Activated CD4-positive, alpha-beta T cell treated with anti-CD3 and anti-CD28 coated beads, Interleukin-2, amount 10 ng/mL, durations not matched to agents 24 days and 14 days (primary cell): ENCODE measurements at places on chromosomes 6 and 20. TPM values are rescaled to one million over a fixed set of nuclear protein-coding genes. Genes with fewer than 3 reads are reported as not detected.

Gene SLC13A3
- total RNA-seq, result not detected in 2 replicates

Gene TAGAP
- 183 and 187 TPM in 2 replicates for total RNA-seq

Gene MYBL2
- total RNA-seq, result 108 and 110 TPM in 2 replicates

Gene PAK5
- not detected in 2 replicates for total RNA-seq

Gene POFUT1
- total RNA-seq, result 65.7 and 68.1 TPM in 2 replicates

Gene LTB
- 134 and 136 TPM in 2 replicates for total RNA-seq

Gene MMUT
- total RNA-seq, result 12.4 and 13.1 TPM in 2 replicates

Gene MTG2
- 43.0 and 44.4 TPM in 2 replicates for total RNA-seq

Gene LAMA4
- not detected in 2 replicates for total RNA-seq

Gene SLCO4A1
- total RNA-seq, result 57.8 and 67.3 TPM in 2 replicates

Gene ZC2HC1B
- total RNA-seq, result not detected in 2 replicates

Gene PRL
- total RNA-seq, result not detected in 2 replicates

Gene CYP24A1
- not detected in 2 replicates for total RNA-seq

Gene APOBEC2
- not detected in 2 replicates for total RNA-seq

Gene CCR6
- total RNA-seq, result not detected in 2 replicates

Gene SEMG1
- not detected in 2 replicates for total RNA-seq

Gene CRISP2
- not detected in 2 replicates for total RNA-seq

Gene TTK
- total RNA-seq, result 21.9 and 22.4 TPM in 2 replicates

Gene NMBR
- not detected in 2 replicates for total RNA-seq

Gene GRIK2
- total RNA-seq, result not detected in 2 replicates

Gene POU5F1
- total RNA-seq, result not detected in 2 replicates

Gene STMND1
- not detected in 2 replicates for total RNA-seq

Gene TMC2
- total RNA-seq, result not detected in 2 replicates

Gene SPATS1
- total RNA-seq, result not detected in 2 replicates

Gene CDSN
- not detected in 2 replicates for total RNA-seq

Gene FAM217A
- not detected in 2 replicates for total RNA-seq

Gene LGSN
- total RNA-seq, result not detected in 2 replicates

Gene HMGN3
- 45.4 and 49.2 TPM in 2 replicates for total RNA-seq

Gene VAPB
- 35.0 and 36.5 TPM in 2 replicates for total RNA-seq

Gene GFRA4
- total RNA-seq, result not detected in 2 replicates

Gene DSP
- total RNA-seq, result 0.02 TPM in 1 of 2 replicates, not detected in the other

Gene PACSIN1
- not detected in 2 replicates for total RNA-seq

Gene NR2E1
- not detected in 2 replicates for total RNA-seq

Gene ZNF831
- 3.1 and 3.4 TPM in 2 replicates for total RNA-seq

Gene TMEM200A
- 1.3 and 1.6 TPM in 2 replicates for total RNA-seq

Gene SEL1L2
- total RNA-seq, result not detected in 2 replicates

Gene CAGE1
- 0.16 and 0.31 TPM in 2 replicates for total RNA-seq

Gene BTNL2
- not detected in 2 replicates for total RNA-seq

Gene OTOR
- not detected in 2 replicates for total RNA-seq

Gene KIF13A
- total RNA-seq, result not detected in 2 replicates

Gene EFCAB8
- 0.33 and 0.54 TPM in 2 replicates for total RNA-seq

Gene SIRPA
- 0.05 TPM in 1 of 2 replicates, not detected in the other for total RNA-seq

Gene FLRT3
- total RNA-seq, result not detected in 2 replicates

Gene FOXS1
- not detected in 2 replicates for total RNA-seq

Gene POLH
- total RNA-seq, result 34.2 and 37.9 TPM in 2 replicates

Gene GPLD1
- total RNA-seq, result 0.17 and 0.44 TPM in 2 replicates

Gene NUP43
- total RNA-seq, result 78.9 and 93.7 TPM in 2 replicates

Gene RSPH4A
- 0.14 and 0.21 TPM in 2 replicates for total RNA-seq

Gene PTCHD4
- not detected in 2 replicates for total RNA-seq

Gene SLC24A3
- total RNA-seq, result not detected in 2 replicates

Gene C20orf202
- total RNA-seq, result 0.12 TPM in 1 of 2 replicates, not detected in the other

Gene PLN
- not detected in 2 replicates for total RNA-seq

Gene PRR18
- total RNA-seq, result not detected in 2 replicates

Gene SLC35D3
- total RNA-seq, result not detected in 2 replicates

Gene PKIB
- not detected in 2 replicates for total RNA-seq
